Kidney epithelial cell (primary cell): ENCODE measurements at places on chromosomes 1 and 21.

DNA sequence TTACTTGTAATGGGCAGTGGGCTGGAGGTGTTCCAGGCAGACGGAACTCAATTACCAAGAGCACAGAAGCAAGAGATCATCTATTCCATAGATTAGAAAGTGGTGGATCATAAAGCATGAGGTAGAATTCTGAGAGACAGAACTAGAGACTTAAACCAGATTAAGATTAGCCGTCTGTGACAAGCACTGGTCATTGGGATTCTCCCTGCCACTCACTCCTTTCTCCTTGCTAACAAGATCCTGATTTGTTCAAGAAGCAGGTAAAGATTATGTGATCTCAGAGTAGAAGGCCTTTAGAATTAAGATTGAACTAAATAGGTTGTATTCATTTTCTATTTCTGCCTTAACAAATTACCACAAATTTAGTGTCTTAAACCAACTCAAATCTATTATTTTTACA is 1.5 kb upstream of the HSPA13 start:
- DNase-seq: no peak

- DNase-seq: peak; percentile 78
These were observed 166.9 kb downstream of the IER5 start for GRCh38 chr1:181255270-181255929.

DNA sequence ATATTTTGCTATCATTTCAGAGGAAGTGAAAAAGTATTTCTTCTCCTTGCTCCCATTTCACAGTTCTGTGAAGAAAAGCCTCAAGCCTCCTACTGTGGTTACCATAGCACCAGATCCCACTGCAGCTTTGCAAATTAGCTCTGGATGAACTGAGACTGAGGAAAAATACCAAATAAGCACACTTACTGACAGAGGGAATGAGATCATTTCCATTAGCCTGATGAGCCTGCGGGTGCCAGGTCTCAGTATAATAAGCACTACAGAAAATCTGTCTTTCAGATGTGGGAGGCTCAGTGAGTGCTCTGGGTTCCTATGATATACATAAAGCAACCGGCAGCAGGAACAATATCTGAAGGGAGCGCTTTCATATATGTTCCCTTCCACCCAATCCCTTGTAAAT is 21.4 kb downstream of the XKR8 start:
- DNase-seq: no peak

DNA sequence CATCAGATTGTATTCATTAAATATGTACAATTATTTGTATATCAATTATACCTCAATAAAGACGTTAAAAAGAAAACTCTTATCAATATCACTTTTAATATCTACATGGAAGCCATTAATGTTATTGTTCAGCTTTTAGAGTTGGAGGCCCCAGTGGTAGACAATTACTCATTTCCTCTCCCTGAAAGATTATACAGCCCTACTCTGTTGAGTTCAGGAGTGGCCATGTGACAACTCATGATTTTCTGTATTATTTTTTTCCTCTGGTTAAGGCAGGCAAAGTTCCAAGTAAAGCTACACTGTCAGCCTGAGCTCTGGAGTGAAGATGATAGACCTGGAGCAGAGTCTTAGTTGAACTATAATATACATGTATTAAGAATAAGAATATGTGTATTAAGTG is 247.9 kb upstream of the B3GALT2 start:
- DNase-seq: no peak

DNA sequence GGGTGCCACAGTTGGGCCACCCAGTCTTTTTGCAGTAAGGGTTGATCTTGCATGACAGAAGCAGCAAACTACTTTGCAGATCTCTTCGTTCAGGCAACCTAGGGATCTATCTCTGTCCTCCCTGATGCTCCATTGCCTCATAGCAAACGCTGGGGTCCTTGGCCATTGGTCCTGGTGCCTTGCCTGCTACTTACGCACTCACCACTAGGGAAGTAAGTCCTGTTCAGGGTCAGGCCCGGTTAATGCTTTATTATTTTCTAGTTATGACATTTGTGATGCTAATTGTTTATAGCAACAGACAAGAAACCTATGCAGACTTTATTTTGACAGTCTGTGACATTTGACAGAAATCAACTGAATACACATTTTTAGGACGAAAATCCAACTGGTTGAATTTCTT is 326.5 kb upstream of the FMN2 start:
- DNase-seq: no peak

GRCh38 chr1:4825800-4826450 is 171.5 kb downstream of the AJAP1 start:
- DNase-seq: no peak

DNA sequence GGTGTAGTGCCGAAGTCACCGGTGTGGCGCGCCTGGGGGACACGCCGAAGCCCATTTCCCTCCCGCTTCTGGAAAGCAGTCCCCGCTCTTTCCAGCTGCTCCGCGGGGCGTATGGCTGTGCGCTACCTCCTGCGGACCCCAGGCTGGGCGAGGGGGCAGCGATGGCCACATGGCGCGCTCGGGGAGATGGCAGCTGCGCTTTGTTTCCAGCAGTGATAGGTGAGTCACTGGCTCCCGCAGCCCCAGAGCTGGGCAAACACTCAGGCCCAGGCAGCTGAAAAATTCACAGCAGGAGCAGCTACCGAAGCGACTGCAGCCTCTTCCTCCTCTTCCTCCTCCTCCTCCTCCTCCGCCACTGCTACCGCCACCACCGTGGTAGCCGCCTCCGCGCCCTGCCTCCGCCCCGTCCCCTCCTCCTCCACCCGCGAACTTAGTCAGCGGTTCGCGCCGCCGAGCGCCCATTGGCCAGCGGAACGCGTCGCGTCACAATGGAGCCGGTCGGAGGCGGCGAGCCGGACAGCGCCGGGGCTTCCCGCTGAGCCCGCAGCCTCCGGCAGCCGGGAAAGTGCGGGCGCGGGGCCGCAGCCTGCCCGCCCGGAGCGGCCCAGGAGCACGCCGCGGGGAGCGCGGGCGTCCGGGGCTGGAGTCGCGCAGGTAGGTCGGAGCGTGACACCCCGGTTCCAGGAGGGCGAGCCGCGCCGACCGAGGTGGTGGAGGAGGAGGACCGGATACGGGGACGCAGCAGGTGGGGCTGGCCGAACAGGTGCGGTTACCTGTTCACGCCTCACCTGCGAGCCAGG is at the start of gene LRRC8B:
Gene LRRC8B, plus strand, starts transcription at position 461 of the 800 bp plus-strand sequence. CDS start 57,822 bp downstream, outside the sequence.
- no peak for DNase-seq

DNA sequence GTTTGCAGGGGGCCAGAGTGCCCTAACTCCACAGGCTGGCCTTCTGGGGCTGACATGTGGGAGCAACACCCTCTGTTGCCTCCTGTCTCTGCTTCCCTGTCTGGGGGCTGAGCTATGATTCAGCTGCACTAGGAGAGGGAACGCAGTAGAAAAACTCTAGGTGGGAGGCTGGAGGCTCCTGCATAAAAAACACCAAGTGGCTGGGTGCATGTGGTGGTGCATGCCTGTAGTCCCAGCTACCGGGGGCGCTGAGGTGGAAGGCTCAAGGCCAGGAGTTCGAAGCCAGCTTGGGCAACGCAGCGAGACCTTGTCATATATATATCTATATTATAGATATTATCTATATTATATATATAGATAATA is 5.6 kb downstream of the KIF17 start:
- DNase-seq: no peak

DNA sequence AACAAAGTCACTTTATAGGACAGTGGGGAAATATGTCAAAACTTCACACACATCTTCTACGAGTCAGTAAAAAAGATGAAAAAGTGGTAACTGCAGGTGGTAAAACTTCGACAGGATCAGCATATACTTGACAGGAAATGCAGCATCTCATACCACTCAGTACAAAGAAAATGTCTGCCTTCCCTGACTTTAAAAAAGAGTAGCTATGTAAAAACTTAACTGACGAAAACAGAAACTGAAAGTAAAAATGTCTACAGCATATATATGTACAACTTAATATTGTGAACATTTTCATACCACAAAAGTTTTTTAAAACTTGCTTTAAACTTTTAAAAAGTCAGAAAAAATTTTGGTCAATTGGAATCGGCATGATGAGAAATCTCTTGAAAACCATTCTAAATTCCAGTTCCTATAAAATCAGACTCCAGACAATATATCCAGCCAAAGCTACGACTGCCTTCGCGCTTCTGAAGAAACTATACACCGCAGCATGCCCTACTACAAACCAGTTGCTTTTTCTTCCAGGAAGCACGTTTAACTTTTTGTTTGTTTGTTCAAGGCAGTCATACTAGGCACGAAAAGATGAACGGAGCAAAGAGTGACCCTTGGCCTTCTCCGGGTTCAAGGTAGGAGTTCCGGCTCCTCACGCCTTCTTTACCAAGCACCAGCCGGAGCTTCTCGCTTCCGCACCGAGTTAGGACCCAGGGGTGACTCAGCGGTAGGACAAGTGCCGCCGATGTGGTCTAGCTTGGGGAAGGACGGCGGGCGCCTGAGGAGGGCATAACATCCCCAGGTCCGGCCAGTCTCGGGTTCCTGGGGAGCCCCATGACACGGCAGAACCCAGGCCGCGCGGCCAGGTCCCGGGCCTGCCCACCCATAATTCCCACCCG is 612 bp downstream of the PSMA5 start:
- peak; percentile 16 for DNase-seq

GRCh38 chr1:27307874-27308598 is 13.9 kb upstream of the TMEM222 start:
- DNase-seq: no peak

- no peak for DNase-seq
These were observed 125.9 kb downstream of the HFM1 start for GRCh38 chr1:91278754-91279153.

DNA sequence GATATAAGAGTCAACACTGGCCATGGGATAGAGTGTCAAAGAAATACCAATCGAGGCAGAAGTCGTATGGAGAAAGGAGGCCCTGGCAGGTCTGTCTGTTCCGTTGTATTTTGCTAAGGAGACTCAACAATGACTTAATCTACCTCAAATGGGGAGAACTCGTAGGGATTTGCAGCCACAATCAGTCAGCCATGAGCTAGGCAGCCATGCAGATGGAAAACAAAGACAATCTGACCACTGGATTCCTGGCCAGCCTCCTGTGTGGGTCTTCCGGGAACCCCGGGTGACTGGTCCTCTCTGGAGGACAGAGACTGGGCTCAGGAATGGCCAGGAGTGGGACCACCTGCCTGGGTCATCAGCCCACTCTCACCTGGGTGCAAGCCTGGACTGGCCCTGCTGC is 167.8 kb downstream of the ETS2 start:
- no peak for DNase-seq

GRCh38 chr1:8667869-8668594 is 149.4 kb downstream of the RERE start:
- no peak for DNase-seq

DNA sequence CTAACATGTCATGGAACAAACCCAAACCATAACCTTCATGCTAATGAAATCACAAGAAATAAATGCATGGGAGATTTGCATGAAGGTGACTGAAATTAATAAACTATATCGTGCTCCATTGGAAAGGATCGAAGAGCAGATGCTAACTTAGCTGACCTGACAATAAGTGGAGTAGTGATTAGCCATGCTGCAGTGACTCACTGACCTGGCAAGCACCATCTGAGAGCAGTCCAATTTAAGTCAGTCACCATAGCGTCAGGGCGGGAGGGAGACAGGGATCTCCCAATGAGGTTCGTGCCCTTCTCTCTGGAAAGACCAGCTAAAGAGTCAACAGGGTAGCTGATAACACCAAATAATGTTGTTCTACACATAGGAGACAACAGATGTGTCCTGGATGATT is 21.5 kb downstream of the OLIG2 start:
- no peak for DNase-seq

DNA sequence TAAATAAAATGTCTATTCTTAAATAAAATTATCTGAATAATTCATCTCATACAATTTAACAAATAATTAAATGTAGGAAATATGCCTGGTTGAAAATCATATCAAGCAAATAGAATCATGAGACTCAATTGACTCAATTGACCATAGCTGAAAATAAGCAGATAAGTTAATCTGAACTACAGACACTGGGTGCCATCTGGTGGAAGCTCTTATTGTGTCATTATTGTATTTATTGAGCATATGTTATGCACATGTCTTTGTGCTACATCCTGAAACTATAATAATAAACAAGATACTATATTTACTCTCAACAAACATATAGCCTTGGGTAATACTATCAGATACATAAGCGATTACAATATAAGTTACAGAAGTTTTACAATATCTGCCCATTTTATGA is 41.0 kb downstream of the BRINP3 start:
- no peak for DNase-seq

- DNase-seq: no peak
These were observed 28.4 kb downstream of the PARK7 start for GRCh38 chr1:7989762-7990428.

DNA sequence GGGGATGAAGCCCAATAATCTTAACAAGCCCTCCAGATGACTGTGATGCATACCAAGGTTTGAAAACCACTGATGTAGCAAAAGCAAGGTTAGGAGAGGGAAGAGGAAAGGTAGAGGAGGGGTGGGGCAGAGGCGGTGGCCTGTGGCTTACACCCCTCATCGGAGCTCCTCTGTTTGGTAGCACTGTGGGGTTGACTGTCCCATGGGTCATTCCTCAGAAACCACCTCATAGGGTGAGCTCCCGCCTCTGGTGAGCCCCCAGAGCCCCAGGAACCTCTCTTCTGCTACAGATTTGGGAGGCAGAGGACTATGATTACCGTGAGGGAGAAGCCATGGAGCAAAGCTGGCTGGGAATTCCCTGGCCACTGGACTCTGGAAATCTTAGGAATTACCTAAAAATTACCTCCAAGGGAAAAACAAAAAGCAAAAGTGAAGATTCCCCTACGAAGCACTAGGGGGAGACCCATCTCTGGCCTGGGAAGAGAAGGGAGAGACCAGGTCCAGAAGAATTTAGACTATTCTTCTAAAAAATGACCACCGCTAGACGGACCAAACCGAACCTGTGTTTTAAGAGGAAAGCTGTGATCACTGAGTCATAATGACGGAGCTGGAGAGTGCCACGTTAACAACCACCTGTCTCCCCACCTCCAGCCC is 1.5 kb upstream of the RASSF5 start:
- no peak for DNase-seq

DNA sequence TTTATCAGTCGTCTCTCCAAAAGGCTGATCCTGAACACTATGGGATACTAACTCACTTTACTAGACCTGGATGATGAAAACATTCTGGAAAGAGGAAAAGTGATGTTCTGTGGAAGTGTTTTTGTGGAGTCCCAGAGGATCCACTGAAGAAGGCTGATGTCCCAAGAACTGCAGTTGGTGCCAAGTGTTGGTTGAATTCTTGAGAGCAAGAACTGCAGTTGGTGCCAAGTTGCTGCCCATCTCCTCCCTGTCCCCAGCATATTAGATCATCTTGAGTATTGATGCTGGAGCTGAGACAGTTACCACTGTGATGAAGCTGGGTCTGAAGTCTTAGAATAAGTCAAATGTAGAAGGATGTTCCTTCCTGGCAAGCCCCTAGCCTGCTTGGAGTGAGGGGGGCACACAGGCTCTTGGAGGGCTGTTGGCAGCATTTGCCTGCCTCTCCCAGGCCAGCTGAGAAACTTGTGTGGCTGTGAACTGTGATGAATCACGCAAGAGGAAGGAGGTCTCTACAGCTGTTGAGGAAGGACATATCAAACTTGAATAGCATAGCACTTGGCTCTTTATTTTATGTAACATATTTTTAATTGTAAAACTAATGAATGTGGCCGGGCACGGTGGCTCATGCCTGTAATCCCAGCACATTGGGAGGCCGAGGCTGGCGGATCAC is 48.1 kb downstream of the DNAJC6 start:
- DNase-seq: no peak

GRCh38 chr1:3809680-3810079 is 13.4 kb upstream of the LRRC47 start:
- no peak for DNase-seq

GRCh38 chr1:219798283-219799030 is 129.9 kb downstream of the SLC30A10 start:
- DNase-seq: peak; percentile 31

- DNase-seq: no peak
These were observed 77.4 kb downstream of the DESI2 start for GRCh38 chr1:244730153-244730933.

- peak; percentile 100 for DNase-seq
These were observed 161.6 kb upstream of the PTBP2 start for GRCh38 chr1:96559707-96560596.
